ENCODE measurements at places on chromosomes 2 and 18.

DNA sequence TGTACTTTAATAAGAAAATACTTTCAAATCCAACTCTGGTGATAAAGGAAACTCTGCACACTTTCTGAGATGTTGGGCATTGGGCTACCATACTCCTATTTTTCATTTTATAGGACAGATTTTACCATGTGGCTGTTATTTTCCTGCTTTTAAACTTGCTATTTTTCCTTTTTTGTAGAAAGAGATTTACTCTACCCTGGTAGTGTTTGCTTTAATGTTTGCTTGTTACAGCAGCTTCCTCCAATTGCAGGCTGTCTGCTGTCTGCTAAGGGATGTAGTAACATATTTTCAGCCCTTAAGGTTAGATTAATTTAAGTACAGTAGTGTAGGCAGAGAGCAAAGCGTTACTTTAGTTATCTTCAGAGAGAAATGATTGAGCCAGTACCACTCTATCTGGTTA is 38.6 kb downstream of the MARCHF7 start:
- no peak for DNase-seq

- no peak for DNase-seq
Measured at GRCh38 chr18:57085371-57085770, 61.5 kb upstream of the BOD1L2 start.

- peak; percentile 6 for DNase-seq
Measured at GRCh38 chr2:75311993-75312392, 112.7 kb upstream of the TACR1 start.

- DNase-seq, result no peak
Measured at GRCh38 chr2:98118852-98119251, 31.9 kb downstream of the VWA3B start.

DNA sequence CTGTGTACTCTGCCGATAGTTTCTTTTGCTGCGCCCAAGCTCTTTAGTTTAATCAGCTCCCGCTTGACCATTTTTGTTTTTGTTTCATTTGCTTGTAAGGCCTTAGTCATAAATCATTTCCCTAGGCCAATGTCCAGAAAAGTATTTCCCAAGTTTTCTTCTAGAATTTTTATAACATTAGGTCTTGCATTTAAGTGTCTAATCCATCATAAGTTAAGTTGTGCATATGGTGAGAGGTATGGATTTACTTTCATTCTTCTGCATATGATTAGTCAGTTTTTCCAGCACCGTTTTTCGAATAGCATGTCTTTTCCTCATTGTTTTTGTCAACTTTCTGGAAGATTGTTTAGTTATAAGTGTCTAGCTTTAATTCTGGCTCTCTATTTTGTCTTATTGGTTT is 484.8 kb upstream of the CNTNAP5 start:
- no peak for DNase-seq

- DNase-seq, result no peak
Measured at GRCh38 chr2:70709275-70710037, 58.5 kb downstream of the ADD2 start.

DNA sequence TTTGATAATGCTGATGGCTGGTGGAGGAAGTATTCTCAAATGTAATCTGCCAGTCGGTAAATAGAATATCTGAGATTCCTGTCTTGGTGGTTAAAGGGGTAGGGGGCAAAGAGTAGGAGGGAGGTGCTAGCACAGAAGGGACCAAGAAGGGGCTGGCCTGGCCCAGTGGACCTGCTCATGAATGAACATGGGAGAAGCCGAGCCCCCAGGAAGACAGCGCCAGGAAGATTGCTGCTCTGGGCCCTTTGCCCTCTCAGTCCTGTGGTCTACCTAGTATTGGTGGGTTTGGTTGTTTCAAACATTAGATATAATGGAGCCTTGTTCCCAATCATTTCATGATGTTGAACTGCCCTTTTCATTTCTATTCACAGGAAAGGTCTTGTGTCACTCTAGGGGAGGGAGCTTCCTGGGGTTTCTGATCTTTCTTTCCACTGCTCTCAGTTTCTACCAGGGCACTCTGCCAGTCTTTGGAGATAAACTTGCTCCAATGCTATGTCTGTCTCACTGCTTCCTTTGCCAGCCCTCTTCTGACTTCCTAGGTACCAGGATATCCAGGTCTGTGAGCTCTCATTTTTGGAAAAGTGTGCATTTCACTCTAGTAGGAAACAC is 5.3 kb upstream of the MOCOS start:
- DNase-seq, result no peak

GRCh38 chr2:10161206-10161931 is 38.8 kb downstream of the RRM2 start:
- DNase-seq, result no peak

DNA sequence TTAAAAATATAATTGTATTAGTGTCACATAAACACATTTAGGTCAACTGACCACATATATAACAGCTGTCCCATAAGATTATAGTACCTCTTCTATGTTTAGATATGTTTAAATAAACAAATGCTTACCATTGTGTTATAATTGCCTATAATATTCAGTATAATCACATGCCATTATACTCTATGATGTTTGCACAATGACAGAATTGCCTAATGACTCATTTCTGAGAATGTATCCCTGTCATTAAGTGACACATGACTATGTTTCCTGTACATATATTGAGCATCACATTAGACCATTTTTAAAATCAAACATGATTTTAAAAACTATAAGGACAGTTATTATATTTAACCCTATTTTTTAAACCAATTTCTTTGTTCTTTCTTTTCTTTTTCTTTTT is 89.8 kb downstream of the HS6ST1 start:
- DNase-seq, result no peak

DNA sequence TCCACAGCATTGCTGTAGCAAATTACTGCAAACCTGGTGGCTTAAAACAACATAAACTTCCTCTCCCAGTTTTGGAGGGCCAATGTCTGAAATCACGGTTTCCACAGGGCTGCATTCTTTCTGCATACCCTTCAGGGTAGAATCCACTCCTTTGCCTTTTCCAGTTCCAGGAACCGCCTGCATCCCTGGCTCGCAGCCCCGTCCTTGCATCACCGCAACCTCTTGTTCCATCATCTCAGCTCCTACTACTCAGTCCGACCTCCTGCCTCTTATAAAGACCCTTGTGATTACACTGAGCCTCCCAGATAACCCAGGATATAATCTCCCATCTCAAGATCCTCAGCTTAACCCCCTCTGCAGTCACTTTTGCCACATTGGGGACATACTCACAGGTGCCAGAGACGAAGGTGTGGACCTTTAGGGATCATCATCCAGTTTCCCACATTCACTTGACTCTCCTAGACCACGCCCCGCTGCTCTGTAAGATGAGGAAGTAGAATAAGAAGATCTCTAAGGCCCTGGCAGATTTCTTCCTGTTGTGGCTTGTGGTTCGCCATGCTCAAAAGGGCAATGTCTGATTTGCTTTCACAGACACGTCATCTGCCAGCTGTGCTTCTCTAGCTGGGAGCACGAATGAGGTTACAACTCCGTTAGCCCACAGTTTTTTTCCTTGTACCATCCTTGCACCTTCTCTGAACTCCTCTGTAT is 103.6 kb upstream of the AGAP1 start:
- DNase-seq, result no peak

- DNase-seq, result no peak
Measured at GRCh38 chr2:173175222-173175621, 99.6 kb downstream of the MAP3K20 start.

GRCh38 chr18:45161850-45162249 is 453.4 kb upstream of the SLC14A2 start:
- no peak for DNase-seq

- DNase-seq, result no peak
Measured at GRCh38 chr2:29235411-29235810, 120.2 kb downstream of the CLIP4 start.

- DNase-seq, result peak; percentile 43
Measured at GRCh38 chr2:9768388-9768787, 74.9 kb upstream of the TAF1B start.

DNA sequence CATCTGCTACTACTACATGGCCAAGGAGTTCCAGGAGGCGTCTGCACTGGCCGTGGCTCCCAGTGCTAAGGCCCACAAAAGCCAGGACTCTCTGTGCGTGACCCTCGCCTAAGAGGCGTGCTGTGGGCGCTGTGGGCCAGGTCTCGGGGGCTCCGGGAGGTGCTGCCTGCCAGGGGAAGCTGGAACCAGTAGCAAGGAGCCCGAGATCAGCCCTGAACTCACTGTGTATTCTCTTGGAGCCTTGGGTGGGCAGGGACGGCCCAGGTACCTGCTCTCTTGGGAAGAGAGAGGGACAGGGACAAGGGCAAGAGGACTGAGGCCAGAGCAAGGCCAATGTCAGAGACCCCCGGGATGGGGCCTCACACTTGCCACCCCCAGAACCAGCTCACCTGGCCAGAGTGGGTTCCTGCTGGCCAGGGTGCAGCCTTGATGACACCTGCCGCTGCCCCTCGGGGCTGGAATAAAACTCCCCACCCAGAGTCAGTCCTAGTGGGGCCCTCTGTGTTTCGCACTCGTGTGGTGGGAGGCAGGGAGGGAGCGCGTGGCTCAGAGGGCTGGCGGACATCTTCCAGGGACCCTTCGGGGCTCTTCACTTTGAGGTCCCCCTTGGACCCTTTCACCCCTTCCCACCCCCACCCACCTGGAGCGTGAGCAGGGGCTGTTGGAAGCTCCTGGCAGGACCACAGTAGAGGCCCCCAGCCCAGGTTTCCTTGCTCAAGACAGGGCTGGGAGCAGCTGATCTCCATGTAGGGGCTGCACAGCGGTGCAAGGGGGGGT is 5.7 kb downstream of the GPR35 start:
- DNase-seq, result no peak

DNA sequence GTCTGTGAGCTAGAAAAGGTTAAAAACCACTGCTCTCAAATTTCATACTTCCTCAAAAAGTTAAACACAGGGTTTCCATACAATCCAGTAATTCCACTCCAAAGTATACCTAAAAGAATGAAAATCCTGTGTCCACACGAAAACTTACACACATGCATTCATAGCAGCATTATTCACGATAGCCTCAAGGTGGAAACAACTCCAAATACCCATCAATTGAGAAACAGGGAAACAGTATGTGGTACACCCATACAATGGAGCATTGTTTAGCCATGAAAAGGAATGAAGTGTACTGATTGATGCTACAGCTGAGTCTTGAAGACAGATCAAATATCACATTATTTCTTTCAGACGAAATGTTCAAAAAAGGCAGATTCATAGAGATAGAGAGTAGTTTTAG is 36.7 kb downstream of the UXS1 start:
- no peak for DNase-seq

DNA sequence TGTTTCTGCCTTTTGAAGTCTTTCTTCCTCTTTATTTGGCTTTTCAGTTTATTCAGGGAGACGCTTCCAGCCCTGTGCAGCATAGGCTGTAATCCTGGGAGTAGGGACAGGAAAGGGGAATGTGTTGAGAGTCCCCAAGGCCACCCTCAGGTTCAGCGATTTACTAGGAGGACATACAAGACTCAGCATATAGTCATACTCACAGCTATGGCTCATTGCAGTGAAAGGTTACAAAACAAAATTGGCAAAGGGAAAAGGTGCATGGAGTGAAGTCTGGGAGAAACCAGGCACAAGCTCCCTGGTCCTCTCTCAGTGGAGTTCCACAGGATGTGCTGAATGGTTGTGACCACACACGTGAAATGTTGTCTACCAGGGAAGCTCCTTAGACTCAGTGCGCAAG is 49.6 kb upstream of the ZNF638 start:
- no peak for DNase-seq

GRCh38 chr18:44033144-44033701 is 647.5 kb upstream of the SETBP1 start:
- no peak for DNase-seq

DNA sequence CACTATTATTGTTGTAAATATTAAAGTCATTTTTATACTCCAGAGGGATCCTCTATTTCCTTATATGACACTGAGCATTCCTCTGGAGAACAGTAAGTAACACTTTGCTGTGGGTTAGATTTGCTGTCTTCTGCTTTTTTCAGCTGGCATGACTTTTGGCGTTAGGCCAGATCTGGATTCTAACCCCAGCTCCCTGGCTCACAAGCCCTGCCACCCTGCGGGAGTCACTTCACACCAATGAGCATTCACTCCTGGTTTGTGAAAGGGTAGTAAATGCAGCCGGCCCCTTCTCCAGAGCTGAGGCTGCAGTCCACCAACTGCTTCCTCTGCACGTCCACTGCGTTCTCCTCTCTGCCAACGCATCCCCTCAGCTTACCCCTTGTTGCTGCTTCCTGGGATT is 373.8 kb upstream of the RAB6C start:
- DNase-seq, result no peak

DNA sequence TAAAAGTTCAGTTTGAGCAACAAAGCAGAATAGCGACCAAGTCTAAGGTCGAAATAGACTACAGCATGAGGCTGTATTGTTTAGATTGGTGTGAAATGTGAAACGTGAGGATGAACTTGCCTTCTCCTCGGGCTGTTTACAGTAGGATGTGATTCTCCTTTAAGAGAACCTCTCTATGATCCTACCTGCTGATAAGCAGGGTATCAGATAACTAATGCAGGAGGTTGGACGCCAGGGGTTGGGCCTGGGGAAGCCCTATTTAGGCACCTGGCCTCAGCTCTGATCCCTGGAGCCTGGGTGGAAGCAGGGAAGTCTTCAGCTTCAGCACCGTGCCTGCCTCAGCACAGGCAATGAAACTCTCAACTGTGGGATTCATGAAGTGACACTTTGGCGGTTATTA is 11.4 kb downstream of the CRYGD start:
- DNase-seq, result peak; percentile 24

DNA sequence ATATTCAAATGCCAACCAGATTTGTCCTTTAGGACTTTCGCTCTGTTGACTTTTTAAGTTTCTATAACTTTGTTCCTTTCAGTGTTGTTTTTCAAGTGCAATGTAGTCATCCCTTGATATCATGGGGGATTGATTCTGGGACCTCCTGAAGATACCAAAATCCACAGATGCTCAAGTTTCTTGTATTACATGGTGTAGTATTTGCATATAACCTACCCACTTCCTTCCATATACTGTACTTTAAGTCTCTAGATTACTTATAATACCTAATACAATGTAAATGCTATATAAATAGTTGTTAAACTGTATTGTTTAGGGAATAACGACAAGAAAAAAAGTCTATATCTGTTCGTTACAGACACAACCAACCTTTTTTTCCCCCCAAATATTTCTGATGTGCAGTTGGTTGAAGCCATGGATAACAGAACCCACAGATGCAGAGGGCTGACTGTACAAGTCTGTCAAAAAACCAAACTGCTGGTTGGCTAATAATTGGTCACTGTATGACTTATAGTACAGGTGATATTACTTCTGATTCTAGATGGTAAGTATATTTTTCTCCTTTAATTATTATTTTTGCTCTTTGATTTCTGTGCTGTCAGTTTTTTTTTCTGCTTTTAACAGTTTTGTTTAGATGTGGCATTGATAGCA is 201.7 kb upstream of the STON1 start:
- DNase-seq, result no peak

DNA sequence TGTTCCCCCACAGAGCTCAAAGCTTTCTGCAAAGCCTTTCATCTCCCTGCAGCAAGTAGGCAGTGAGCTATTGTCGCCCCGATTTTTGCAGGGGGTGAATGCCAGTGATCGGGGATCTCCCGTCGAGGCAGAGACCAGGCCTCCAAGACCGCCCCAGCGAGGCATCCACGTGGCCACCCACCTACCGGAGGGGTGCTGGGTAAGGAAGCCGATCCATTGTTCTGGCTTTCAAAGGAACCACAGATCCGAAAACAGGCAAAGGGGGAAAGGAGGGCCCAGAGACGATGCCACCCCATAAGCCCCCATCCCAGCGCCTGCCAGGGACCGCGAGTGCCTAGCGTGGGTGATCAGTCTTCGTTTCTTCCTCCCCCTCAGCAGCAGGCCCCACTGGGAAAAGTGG is 2.4 kb downstream of the ADRA2B start:
- DNase-seq, result no peak
